Stimulated activated CD4-positive, alpha-beta T cell treated with anti-CD3 and anti-CD28 coated beads, Interleukin-4, amount 100 ng/mL, for 4 hours (primary cell): ENCODE measurements at places on chromosomes 5 and 9.

DNA sequence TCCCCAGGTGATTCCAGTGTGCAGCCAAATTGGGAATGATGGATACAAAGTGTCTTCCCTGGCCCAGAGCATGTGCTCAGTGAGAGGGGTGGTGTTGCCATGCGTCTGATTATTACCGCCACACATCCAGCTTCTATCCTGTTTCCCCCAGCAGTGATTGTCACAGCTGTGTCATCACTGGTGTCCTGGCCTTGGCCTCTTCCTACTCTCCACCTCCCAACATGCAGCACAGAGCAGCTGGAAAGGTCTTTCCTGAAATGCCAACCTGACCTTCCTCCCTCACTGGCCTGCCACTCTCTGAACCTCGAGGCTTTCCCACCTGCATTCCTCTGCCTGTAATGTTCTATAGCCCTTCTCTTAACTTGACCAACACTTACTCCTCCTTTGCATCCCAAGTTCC, 60.0 kb downstream of the TMOD1 start:
- no peak for DNase-seq

GRCh38 chr9:107351382-107352045, 68.4 kb downstream of the RAD23B start:
- no peak for DNase-seq

DNA sequence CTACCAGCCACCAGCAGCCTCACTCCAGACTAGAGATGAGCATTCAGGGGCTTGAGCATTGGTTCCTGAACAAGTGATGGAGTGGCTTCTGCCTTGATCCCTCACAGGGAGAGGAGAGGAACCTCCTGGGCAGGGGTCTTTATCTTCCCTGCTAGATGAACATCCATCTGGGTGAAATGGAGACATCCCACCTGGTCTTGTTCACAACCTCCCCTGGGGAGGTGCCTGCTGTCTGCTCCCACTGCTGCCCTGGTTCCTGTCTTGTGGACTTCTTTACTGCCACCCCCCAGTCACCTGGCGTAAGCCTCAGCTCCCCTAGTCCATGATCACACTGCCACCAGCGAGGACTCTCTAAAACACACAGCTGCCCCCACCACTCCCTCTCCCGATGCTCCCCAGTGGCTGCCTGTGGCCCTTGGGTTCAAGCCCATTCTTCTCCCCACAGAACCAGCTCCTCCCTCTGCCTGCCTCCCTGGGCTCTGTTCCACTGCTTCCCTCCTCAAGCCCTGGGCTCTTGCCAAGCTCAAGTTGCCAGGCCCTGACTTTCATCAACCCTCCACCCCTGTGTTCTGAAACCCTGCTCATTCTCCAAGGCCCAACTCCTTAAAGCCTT, 51.5 kb downstream of the COL15A1 start:
- DNase-seq, result no peak

- DNase-seq, result no peak
Observed at GRCh38 chr9:14144215-14144614, 169.7 kb downstream of the NFIB start.

- DNase-seq, result no peak
Observed at GRCh38 chr5:53557386-53557785, 3.1 kb upstream of the NDUFS4 start.

GRCh38 chr5:134053314-134053839, 48.6 kb upstream of the VDAC1 start:
- no peak for DNase-seq

- no peak for DNase-seq
Observed at GRCh38 chr5:150641824-150642566, 1.5 kb downstream of the SYNPO start.

DNA sequence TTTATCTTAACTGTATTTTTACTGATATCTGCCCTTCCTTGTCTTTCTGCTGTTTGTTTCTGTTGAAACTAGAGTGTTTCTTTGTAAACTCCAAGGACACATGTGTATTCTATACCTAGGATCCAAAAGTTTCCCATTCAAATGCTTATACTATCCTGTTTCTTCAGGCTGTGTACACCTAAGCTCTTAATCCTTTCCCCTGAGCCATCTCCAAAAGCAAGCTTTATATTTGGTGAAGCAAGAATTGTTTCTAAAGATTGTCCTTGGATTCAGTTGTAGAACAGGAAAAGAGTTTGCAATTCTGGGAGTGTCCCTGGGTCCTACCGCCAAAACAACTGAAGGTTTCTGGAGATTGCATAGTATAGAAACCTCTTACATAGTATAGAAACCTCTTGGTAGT, 65.9 kb downstream of the CWC27 start:
- DNase-seq, result no peak

- no peak for DNase-seq
Observed at GRCh38 chr9:34783951-34784487, 74.1 kb upstream of the CCL21 start.

DNA sequence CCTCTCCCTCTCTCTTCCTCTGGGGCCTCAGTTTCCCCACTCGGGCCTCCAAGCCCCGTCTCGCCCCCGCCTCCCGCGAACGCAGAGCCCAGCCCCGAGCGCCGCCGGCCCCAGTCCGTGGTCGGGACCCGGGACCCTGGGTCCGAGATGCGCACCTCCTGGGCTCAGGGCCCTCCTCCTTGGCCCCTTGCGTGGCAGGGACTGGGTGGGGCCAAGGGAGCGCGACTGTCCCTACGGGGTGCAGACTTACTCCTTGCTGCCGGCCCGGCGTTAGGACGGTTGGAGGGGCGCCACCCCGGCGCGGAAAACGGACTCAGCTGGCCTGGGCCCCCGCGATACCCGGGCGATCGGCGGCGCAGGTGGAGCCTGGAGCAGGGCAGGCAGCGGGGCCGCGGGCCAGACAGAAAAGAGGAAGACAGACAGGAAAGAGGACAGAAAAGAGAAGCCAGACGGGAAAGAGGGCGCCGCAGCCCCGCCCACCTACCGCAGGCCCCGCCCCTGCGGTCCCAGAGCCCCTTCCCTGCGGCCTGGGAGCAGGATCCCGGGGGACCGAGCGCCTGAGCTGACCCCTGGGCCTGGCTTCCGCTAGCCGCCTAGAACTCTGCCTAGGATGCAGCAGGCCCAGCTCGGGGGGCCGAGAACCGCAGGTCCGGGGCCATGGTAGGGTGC, at the start of gene GBGT1:
Gene GBGT1 (minus strand): TSS at position 411 of the 669 bp plus-strand sequence. CDS start 1,502 bp downstream, outside the sequence.
- DNase-seq, result no peak

- DNase-seq, result no peak
Observed at GRCh38 chr5:73215531-73215890, 42.5 kb downstream of the TMEM174 start.

DNA sequence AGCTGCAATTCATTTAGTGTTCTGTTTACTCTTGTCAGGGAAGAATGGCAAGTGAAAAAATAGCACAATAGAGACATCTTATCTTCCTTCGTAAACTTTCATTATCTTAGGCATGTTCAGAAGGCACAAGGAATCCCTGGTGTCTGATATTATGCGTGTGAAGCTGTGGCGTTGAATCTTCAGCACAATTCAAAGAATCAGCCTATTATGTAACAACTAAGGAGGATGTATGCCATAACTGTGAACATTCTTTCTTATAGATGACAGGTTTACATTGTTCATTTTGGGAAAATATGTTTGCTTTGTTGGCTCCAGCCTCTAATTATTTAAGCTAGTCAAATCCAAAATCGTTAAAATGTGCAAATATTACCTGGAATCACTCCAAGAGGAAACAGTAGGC, 446.1 kb downstream of the ANXA1 start:
- no peak for DNase-seq

GRCh38 chr5:10701567-10702039, 59.4 kb downstream of the DAP start:
- DNase-seq, result peak; percentile 8

DNA sequence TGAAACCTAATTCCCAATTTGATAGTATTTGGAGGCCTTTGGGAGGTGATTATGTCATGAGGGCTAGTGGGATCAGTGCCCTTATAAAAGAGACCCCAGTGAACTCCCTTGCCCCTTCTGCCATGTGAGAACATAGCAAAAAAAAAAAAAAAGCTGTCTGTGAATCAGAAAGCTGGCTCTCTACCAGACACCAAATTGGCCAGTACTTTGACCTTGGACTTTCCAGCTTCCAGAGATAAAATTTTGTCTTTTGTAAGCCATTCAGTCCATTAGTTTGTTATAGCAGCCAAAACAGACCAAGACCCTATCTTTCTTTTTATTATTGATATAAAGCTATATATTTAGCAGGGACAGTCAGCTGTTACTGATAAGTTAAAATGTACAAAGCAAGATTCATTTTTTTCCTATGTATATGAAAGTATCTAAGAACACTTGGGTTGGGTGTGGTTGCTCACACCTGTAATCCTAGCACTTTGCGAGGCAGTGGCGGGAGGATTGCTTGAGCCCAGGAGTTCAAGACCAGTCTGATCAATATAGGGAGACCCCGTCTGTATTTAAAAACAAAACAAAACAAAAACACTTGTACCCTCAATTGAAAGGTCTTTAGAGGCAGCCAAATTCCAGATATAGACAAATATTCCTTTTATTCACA, 8.1 kb upstream of the C5orf24 start:
- DNase-seq, result no peak

DNA sequence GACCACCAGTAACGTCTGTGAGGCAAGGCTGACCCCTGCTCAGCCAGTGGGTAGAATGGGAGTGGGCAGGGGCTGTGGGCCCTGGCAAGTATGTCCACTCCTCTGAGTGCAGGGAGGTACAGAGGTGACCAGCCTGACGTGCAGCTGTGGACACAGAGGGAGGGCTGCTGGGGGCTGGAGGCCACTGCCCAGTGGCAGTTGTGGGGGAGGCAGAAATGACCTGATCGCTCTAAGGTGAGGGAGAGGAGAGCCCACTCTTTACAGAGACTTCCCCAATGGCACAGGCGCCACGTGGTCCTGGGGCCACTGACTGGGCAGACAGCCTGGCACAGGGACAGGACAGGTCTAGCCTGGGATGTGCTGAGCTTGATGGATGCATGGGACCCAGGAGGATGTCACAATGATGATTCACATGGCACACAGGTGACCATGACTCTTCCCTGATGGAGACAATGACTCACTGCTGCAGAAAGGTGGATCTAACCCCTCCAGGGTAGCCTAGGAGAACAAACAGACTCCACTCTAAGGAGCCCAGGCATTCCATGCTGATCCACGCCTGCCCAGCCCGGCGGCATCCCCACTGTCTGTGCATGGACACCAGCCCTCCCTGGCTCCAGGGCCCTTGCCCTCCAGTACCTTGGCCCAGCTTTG, 7.7 kb downstream of the LPCAT1 start:
- peak; percentile 1 for DNase-seq

- DNase-seq, result no peak
Observed at GRCh38 chr9:98515506-98516204, 193.1 kb downstream of the GABBR2 start.

- no peak for DNase-seq
Observed at GRCh38 chr9:27785714-27786100, 212.4 kb upstream of the C9orf72 start.

- DNase-seq, result no peak
Observed at GRCh38 chr9:109601181-109601580, 103.1 kb upstream of the PTPN3 start.

GRCh38 chr5:17443333-17444130, 54.5 kb upstream of the TAF11L2 start:
- DNase-seq, result no peak

DNA sequence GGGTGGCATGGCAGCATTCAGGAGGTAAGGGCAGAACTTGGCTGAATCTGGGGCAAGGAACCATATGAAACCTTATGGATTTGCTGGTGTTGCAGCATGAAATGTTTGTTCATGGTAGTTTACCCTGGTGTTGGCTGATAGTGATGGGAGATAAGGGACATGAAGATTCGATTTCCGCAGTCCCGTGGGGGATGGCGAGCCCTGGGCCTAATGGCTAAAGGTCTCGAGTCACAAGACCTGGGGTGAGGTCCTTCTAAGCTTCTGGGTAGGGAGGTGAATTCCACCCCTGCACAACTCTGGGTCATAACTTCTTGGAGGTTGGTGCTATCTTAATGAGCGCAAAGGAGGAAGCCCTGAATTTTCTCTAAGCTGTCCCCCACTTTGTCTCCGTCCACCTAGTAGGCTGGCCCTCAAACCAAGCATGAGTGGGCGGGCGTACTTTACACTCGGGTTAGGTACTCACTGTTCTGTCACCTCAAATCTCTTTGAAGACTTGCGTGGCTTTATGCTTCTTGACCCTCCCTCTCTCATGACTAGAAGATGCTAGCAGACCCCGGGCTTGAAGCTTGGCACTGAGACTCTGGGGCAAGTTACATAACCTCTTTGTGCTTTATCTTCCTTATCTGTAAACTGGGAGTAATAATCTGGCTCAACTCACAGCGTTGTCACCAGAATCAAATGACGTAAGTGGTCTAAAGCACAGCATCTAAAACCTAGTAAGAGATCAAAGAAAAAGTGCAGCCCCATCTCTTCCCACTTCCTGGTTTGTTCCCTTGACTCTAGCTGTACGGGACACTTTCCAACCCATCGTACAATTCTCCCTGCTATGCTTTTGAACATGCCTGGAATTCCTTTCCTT, 72.5 kb downstream of the BASP1 start:
- no peak for DNase-seq

GRCh38 chr5:51388488-51389287, 5.4 kb downstream of the ISL1 start:
- DNase-seq, result no peak

- no peak for DNase-seq
Observed at GRCh38 chr5:138936968-138937345, 61.8 kb upstream of the LRRTM2 start.

DNA sequence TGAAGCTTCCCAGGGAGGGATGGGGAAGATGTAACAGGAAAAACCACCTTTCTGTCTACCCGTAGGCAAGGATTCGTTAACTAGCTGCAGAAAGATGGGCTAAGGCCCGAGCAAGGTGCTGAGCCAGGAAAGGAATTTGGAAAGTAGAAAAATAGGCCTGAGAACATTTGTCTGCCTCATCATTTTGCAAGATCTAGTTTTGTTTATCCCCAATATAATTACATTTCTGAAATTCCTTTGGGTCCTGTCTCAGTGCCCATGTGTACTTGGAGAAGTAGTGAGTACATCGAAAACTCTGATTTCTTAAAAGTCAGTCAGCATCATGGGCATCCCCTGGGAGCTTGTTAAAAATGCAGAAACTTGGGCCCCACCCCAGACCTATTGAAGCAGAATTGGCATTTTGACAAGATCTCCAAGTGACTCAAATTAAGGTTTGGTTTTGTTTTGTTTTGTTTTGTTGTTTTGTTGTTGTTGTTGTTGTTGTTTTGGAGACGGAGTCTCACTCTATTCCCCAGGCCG, 52.1 kb upstream of the CEMIP2 start:
- DNase-seq, result no peak

DNA sequence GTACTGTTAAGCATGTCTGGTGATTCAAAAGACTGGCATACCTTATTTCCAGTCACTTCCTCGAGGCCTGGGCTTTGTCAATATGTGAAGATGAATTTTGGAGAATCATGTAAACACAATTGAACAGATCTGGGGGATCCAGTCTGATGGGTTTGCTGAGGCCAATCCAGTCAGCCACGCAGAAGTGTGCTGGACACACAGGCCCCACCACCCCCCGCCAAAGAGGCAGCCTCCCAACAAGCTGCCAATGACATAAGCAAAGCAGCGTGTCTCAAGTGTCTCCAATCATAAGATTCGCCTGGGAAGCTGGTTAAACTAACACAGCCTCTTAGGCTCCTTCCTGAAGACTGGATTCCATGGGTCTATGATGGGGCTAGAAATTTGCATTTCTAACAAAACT, 192.9 kb upstream of the KLF9 start:
- no peak for DNase-seq

GRCh38 chr5:112323166-112323565, 95.9 kb downstream of the EPB41L4A start:
- DNase-seq, result no peak
